ENCODE measurements at places on chromosomes 5 and 9.

DNA sequence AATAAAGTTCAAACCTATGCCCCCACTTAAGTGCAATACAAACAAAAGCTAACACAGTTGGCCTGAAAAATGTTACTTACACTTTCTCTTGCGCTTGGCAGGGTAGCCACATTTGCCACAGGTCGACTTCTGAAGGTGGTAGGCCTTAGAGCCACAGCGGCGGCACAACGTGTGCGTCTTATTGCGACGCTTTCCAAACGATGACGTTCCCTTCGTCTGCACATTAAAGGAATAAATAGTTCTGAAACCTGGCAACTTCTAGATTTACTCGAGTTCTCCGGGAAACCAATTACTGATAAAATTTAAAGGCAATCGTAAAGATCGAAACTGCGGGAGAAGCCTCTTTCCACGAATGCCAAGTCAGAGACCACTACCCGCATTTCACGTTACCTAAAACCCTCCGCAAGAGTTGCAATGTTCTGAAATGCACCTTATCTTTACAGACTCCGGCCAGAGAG lies 602 bp downstream of the RPL37 start:
- peak; percentile 10 for DNase-seq

DNA sequence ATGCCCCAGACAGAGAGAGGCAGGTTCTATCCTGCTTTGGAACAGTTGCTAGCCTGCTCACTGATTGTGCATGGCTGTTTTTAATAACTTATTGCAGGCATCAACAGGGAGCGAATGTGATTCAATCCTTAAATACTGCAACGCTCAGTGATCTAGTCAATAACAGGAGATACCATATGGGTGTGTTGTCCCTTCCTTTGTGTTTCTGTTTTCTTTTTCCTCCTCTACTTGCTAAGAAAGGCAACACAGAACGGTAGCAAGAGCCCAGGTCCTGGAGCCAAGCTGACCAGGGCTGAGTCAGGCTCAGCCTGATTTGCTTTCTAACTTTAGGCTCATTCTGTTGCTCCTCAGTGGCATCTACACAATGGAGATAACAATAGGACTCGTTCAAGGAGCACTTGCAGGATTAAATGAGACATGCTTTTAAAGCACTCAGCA lies 98.6 kb upstream of the EQTN start:
- DNase-seq, result no peak

DNA sequence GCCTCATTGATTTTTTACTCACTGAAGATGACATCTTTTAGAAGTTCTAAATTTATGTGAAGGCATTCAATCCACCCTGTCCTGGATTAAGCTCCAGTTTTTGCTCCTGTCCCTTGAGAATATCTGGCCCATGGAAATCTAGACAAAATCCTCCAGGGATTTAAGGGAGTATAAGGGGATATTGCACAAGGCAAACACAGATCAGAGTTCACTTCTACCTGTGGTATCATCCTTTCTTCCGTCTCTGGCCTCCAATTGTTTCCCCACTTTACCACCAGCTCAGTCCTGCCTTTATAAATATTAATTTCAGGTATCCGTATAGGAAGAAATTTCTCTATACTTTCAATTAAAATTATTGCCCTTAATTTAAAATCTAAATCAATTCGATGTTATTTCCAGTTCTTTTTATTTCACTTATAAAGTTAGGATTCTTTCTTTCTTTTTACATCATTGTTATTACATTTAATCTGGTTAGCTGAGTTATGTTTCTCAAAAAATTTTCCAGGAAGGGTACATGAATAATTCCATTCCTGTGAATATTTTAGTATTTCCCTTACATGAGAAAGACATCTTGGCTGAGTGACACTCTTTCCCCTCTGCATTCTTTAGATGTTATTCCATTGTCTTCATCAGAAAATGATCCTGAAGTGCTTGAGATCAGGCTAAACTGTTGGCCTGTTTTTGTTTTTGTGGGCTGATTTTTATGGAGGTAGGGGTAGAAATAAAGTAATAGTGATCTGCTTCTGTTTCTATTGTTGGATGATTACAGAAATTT lies 194.3 kb upstream of the MAP3K1 start:
- no peak for DNase-seq

DNA sequence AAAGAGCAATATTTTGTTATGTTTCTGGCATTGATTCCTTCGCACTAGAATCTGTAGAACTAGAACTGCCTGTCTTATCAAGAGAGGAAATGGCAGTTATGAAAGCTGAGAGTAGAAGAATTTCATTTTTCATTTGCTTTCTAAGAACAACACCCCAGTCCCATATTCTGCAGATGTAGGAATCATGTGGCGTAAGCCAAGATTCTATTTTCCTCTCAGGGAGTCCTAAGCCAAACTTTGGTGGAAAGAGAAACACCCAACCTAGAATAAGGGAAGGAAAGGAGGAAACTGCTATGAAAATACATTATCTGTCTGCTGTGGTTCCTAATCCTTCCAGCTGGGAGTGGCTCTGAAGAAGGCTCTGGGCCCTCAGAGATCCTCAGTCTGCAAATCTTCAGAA lies 1176.9 kb upstream of the C9orf72 start:
- no peak for DNase-seq

GRCh38 chr9:114771889-114772288 lies 34.0 kb downstream of the TNFSF15 start:
- no peak for DNase-seq

GRCh38 chr9:89806371-89807100 lies 201.7 kb downstream of the GADD45G start:
- DNase-seq, result no peak

- no peak for DNase-seq
Observed at GRCh38 chr5:79529110-79529509, 15.2 kb upstream of the HOMER1 start.

DNA sequence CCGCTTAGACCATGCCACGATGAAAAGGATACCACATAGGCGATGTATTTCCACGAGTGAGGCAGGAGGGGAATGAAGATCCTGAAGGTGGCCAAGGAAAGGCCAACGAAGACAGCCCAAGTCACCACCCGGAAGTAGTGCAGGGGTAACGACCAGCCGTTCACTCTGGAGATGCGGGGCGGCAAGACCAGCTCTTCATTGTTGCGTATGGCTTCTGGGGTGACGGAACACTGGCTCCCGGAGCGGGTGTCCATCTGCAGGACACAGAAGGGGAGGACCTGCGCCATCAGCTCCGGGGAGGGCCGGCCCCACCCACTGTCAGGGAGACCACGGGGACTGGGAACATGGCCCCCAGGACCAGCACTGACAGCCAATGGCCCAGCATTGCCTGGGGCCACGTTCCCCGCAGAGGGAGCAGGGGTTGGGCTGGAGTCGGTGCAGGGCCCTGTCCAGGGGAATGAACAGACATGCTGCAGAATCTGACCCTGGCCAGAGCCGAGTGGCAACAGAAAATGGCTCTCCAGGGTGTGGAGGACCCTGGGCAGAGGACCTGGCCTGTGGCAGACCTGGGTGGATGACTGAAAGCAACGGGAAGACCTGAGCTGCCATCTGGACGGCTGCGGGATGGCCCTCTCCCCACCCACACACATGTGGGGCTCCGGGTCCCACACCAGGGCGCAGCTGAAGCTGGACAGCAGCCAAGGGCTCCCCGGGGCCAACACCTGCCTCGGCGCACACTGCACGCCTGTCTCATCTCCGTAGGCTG lies 17.7 kb downstream of the ZDHHC11B start:
- no peak for DNase-seq

DNA sequence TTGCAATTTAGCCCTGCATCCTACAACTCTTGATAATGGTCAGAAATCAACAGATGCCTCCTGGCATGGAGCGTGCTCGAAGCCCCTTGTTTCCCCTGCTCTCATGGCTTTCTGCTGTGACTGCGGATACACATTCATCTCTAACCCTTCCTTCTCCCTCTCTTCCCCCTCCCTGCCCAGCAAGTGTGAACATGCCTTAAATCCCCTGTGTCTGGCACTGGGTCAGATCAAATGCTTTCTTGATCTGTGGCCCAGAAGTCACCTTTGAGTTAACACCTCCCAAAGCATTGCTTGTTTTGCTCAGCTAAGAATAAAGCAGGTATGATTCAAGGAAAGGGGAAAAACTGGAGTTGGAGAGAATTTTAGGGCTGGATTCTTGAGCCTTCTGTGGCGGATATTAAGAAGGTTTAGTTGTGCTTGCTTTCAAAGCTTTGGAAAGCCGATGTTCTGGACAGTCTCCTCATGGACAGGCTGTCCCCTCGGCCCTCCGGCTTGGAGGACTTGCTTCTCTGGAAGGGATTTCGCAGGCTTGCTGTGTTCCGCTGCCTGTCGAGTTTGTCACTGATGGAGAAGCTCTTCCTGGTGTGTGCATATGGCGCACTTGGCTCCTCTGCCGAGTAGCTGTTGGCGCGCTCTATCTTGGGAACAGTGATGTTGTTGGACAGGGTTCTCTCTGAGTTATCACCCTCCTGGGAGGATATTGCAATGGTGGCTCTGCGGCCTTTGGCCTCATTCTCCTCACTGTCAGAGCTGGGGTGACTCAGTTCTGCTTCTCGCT lies 121.3 kb upstream of the KLF9 start:
- DNase-seq, result peak; percentile 2

DNA sequence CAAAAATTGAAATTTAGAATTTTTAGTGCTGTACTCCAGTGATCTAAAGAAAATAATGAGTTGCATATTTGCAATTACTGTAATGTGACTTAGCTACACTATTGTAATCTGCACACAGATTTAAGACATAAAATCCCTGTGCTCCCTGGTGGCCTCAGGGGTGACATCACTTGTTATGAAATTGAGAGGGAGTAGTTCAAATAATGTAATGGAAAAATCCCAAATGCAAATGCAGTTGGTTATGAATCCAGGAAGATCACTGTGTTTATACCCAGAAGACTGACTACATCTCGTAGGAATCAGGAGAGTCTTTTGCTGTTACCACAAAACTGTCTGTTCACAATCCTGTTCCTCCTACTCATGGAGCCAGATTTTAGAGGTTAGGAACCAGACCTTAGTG lies 178.7 kb upstream of the FBXL17 start:
- no peak for DNase-seq

DNA sequence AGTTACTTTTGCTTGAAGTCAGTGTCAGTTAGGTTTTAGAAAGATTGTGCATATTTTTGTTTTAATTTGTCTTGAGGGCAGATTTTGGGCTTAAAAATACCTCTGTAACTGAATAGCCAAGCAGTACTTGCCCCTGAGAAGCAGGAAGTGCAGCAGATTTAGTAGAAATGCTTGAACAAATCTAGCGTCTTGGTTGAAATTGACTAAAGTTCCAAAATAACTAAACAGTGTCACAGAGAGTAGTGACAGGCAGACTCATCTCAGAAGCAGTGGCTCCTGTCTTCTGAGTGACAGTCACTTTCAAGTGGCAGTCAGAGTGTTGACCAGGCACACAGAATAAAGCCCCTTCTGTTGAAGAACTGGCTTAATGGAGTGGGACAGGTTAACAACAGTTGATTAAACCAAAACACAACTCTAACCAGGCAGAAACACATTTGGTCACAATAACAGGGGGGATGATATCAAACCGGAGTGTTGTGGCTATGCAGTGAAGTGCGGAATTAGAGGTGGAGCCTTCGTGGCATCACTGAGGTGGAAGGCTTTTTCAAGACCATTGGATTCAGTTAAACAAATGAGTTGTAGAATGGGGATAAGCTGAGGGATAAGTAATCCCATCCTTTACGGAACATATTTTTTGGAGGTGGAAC lies 29.1 kb downstream of the TRIO start:
- DNase-seq, result no peak

DNA sequence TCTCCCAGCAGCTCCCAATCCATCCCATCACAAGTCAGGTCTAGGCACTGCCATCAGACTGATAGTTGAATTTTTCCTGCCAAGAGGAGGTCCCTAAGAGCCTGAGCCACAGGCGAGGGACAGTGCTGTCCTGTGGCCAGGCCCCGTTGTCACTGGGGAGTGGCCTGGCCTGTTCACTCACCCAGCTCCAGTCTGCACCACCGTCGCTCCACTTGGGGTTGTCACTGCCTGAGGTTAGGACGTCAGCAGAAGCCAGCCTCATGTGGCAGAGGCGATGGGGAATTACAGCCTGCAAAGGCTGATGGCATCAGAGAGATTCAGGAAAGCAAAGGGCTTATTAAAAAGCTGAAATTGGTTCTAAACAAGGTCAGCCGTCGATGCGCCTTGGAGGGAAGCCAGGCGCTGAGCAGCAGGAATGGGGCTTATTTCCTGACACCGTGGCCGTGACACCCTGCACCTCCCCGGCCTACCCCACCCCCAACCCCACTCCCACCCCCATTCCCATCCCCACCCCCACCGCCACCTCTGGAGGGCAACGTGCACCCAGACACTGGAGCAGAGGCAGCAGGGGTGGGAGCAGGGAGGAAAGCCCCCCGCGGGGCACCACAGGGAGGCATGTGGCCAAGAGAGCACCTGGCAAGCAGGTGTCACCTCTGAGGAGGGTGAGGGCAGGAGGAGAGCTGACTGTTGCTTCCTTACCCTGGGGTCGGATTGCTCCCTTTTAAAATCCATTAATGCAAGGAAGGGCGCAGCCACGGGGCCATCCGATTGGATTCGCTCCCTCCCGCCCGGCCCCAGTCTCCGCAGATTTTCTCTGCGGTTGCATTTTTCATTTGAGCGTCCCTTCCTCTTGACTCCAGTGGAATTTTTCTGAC lies 3.1 kb upstream of the DBH start:
- peak; percentile 95 for DNase-seq

DNA sequence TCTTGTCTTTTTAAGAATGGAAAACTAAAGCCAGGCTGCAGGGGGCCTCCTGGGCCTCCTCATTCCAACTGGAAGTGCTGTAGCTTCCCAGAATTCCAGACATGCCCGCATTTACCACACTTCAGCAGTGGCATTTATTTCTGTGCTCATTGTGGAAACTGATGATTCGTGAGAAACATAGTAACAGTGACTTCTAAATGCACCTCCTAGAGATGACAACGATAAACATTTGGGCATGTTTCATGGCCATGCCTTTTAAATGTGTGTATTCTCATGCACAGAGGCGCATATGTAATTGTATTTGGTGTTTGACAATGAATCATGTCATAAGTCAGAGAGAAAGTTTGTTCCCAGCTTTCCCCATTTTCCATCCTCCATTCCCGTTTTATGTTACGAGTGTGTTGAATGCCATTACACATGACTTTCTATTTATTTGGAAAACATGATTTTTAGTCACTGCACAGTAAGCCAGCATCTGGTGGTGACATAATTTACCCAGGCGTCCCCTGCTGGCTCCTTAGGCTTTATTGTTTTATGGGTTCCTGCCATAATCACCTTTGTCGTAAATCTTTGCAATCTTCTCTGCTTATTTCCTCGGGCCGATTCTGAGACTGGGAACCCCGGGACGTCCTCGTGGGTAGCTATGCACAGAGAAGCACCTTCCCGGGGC lies 68.8 kb upstream of the FCN2 start:
- DNase-seq, result no peak

GRCh38 chr9:93620881-93621820 lies 44.8 kb downstream of the PHF2 start:
- peak; percentile 15 for DNase-seq

Measured in NCI-H1105 treated with DMSO at 0.1 percent for 48 hours (cell line).